ENCODE measurements at places on chromosomes 1 and 21.

DNA sequence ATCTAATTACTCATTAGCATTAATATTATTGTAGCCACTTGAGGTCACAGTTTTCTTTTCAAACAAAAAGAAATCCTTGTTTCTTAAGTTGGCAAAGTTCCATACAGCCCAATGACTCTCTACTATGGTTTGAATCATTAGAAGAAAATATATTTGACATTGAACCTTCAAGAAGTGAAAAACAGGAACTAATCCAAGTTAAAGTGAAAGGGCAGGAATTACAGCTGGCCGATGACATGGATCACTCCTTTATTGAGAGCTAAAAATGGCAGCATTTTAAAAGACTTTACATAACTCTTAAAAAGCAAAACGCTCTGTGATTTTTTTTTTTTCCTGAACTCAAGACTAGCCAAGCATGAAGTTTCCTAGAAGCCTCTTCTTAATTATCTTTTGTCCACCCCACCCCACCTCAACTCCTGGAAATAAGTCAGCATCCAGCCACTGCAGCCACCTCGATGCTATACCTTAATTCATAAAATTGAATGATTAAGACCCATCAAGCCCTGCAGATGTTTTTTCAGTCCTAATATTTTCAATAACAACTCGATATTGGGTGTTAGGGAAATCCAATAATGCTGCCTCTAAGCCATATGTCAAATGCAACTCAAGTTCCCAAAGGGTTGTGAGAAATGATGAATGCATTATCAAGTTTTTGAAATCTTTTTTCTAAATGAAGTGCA, 323.1 kb downstream of the HHIPL2 start:
- no peak overlapping the region for H3K27ac ChIP-seq
- DNase-seq, result no peak
- no peaks in the 10 kb centered on the region for H3K36me3 ChIP-seq

- no peak overlapping the region for H3K27ac ChIP-seq
- H3K4me1 ChIP-seq, result peaks cover 9% of the 10 kb centered on the region
- no peak for DNase-seq
- H3K36me3 ChIP-seq, result peaks cover 10% of the 10 kb centered on the region
- no peak overlapping the region for H3K4me3 ChIP-seq
These were observed 112.2 kb downstream of the USP25 start for GRCh38 chr21:15841856-15842564.

- DNase-seq, result peak; percentile 6
- no peaks in the 10 kb centered on the region for H3K36me3 ChIP-seq
- no peaks in the 10 kb centered on the region for H3K27me3 ChIP-seq
These were observed 7.3 kb upstream of the TMEM52 start for GRCh38 chr1:1926346-1926811.

GRCh38 chr1:1542766-1543705, 2.6 kb upstream of the TMEM240 start:
- peaks cover 19% of the 10 kb centered on the region for H3K4me1 ChIP-seq
- no peak overlapping the region for H3K4me3 ChIP-seq
- H3K27me3 ChIP-seq, result peaks cover 9% of the 10 kb centered on the region
- peak; percentile 21 for DNase-seq
- H3K36me3 ChIP-seq, result no peaks in the 10 kb centered on the region

GRCh38 chr1:4064150-4064889, 164.2 kb upstream of the C1orf174 start:
- H3K27me3 ChIP-seq, result no peaks in the 10 kb centered on the region
- H3K4me3 ChIP-seq, result no peak overlapping the region
- no peaks in the 10 kb centered on the region for H3K36me3 ChIP-seq
- H3K4me1 ChIP-seq, result no peaks in the 10 kb centered on the region

GRCh38 chr1:235533476-235534168, 29.4 kb upstream of the B3GALNT2 start:
- no peaks in the 10 kb centered on the region for H3K4me1 ChIP-seq
- no peaks in the 10 kb centered on the region for H3K27me3 ChIP-seq
- no peaks in the 10 kb centered on the region for H3K36me3 ChIP-seq
